ENCODE measurements at places on chromosomes 13 and 19.

- DNase-seq: no peak
Observed at GRCh38 chr13:86397635-86398034, 598.4 kb upstream of the SLITRK6 start.

- no peak for DNase-seq
Observed at GRCh38 chr19:50695251-50696093, 24.1 kb downstream of the SHANK1 start.

DNA sequence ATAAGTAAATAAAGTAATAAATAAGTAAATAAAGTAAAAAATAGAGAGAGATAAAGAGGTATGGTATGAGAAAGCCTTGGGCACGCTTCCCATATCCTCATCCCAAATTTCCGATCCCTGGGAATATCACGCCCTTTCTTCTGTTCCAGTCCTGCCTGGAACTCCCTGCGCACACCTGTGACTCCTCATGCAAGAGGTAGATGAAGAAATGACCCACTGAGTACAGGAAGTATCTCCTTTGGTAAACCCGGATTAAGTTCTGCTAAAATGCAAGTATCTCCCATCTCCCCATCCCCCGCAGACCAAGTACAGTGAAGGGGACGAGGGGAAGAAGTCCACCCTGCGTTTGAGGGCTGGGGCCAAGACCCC is 399 bp upstream of the ZNF136 start:
- no peak for DNase-seq

DNA sequence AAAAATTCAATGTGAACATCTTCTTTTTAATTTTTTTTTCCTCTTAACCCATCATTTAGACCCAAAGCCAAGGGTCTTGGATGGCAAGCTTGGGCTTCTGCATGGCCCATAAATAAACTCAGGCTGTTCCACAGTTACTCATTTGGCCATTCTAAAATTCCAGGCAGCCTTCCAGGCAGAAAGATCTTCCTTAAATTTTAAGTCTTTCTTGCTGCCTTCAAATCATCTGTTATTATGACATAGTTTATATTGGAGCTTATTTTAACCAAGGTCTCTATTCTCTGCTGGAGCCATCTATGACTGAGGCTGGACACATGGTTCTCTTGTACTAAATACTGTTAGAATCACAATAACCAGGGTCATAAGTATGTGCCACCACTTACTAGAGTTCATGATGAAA is 317.3 kb upstream of the MAB21L1 start:
- DNase-seq: no peak

- peak; percentile 9 for DNase-seq
Observed at GRCh38 chr19:7637374-7638256, 705 bp downstream of the STXBP2 start.
